ENCODE measurements at places on chromosomes 13 and 19. TPM values are rescaled to one million over a fixed set of nuclear protein-coding genes. Genes with fewer than 3 reads are reported as not detected.

DNA sequence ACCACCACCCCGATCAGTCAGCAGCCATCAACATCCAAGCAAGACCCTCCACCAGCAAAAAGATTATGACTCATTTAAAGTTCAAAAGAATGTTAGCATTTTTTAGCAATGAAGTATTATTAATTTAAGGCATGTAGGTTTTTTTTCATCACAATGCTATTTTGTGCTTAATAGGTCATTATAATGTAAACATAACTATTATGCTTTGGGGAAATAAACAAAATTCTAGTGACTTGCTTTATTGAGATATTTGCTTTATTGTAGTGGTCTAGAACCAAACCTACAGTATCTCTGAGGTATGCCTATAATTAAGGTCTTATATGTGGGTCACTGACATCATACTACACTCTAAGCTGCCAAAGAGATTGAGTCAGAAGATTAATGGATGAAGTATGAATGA, 20.0 kb downstream of the KLF12 start:
- DNase-seq, result no peak
- no peak overlapping the region for H3K27ac ChIP-seq
- H3K36me3 ChIP-seq, result no peaks in the 10 kb centered on the region
- H3K4me1 ChIP-seq, result no peaks in the 10 kb centered on the region
- H3K27me3 ChIP-seq, result no peaks in the 10 kb centered on the region
- H3K4me3 ChIP-seq, result no peak overlapping the region

DNA sequence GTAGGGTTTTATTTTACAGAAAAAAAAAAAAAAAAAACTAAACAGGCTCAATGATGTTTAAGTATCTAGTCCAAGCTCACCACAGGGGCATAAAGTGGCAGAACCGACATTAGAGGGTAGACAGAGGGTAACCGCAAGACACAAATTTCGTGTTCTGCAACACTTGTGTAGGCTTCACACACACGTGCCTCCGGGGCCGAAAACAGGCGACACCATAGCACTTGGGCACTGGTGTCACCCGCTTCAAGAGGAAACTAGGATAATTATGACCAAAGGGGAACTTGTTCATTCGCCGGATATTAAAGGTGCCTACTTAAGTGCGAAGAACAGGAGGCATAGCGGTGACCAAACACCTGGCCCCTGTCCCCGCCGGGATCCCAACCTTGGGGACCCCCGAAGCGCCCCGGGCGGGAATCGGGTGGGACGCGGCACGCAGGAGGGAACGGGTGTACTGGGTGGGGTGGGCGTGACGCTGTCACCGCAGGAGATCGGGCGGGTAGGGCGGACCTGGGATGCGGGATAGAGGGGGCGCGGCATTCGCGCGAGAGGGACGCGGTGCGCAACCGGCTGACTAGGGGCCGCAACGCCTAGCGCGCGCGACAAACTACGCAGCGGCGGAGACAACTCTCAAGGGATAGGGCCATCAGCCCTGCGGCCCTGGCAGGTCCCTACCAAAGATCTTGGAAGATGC, 558 bp downstream of the MZT1 start:
- DNase-seq, result no peak
- no peaks in the 10 kb centered on the region for H3K36me3 ChIP-seq

GRCh38 chr13:49444524-49445395, 686 bp downstream of the SETDB2 start:
- DNase-seq, result no peak
- peak overlapping the region; percentile 84 for H3K4me3 ChIP-seq
- peak overlapping the region; percentile 98 for H3K27ac ChIP-seq

GRCh38 chr19:39403331-39404312, 3.0 kb upstream of the ZFP36 start:
- peak overlapping the region; percentile 80 for H3K4me3 ChIP-seq
- peaks cover 6% of the 10 kb centered on the region for H3K36me3 ChIP-seq
- peak overlapping the region; percentile 100 for H3K27ac ChIP-seq
- H3K4me1 ChIP-seq, result peaks cover 13% of the 10 kb centered on the region

DNA sequence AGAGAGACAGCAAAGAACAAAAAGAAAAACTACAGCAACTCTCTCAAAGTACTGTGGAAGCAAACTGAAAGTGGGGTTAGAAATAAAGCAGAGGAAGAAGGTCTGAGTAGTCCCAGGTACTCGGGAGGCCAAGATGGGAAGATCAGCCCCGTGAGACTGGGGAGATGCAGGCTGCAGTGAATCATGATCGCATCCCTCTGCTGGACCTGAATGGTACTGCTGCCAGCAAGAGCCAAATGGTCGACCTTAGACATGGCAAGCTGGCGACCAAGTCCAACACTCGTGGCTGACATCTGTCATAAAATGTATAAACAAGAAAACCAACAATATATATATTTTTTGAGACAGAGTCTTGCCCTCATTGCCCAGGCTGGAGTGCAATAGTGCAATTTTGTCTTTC, 33.7 kb upstream of the ZNF724 start:
- H3K27ac ChIP-seq, result no peak overlapping the region
- no peaks in the 10 kb centered on the region for H3K36me3 ChIP-seq
- no peaks in the 10 kb centered on the region for H3K4me1 ChIP-seq
- DNase-seq, result peak; percentile 61
- no peak overlapping the region for H3K4me3 ChIP-seq
- H3K27me3 ChIP-seq, result no peaks in the 10 kb centered on the region

DNA sequence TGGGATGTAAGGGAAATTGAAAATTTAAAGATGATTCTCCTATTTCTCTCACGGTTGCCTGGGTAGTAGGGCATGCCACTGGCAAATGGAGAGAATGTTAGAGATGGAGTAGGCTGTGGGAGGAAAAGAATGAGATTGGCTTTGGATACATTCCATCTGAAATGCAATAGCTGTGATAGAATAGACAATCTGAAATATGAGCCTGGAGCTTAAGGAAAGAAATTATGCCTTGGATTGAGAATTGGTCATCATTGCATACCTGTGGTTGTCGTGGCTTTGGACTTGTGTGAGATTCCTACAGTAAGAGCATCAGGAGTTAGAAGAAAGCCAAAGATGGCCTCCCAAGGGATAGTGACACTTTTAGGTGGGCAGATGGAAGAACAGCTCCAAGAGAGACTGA, 305.1 kb upstream of the SLC10A2 start:
- H3K36me3 ChIP-seq, result no peaks in the 10 kb centered on the region
- DNase-seq, result no peak
- no peaks in the 10 kb centered on the region for H3K4me1 ChIP-seq
- H3K27ac ChIP-seq, result no peak overlapping the region

DNA sequence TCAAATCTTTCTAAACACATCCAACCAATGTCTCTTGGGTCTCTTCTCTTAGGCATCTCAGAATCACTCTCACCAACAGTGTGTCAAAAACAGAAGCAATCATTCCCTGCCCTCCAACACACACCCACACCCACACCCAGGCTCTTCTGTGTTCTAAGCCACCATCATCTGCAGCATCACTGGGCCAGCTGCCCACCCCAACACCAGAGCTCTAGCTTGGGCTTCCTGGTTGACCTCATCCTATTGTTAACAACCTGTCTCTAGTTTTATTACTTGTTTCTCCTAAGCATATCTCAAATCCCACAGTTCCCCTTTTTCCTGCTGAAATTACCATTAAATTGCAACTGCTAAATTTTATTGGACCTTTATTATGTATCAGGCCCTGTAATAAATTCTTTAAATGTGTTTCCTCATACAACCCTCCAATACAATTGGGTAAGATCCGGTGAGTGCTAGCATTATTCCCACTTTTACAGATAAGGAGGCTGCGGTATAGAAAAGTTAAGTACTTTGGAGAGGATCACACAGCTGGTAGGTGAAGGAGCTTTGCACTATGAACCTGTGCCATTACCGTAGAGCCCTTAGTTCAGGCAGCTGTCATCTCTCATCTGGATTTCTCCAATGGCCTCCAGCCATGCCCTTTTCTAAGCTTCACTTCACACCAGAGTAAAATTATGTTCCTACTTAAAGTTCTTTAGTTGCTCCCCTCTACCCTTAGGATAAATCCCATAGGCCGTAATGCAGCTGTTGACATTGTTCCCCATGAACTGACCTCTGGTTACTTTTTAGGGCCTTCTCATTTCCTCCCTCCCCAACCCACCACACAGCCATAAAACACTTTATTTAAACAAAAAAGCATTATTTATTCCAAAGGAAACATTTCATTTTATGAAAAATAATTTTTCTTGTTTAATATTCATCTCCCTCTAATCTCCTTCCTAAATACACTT, 227.7 kb downstream of the B3GLCT start:
- no peak overlapping the region for H3K4me3 ChIP-seq
- H3K4me1 ChIP-seq, result no peaks in the 10 kb centered on the region
- DNase-seq, result no peak
- H3K27ac ChIP-seq, result no peak overlapping the region
- no peaks in the 10 kb centered on the region for H3K27me3 ChIP-seq
- H3K36me3 ChIP-seq, result no peaks in the 10 kb centered on the region

DNA sequence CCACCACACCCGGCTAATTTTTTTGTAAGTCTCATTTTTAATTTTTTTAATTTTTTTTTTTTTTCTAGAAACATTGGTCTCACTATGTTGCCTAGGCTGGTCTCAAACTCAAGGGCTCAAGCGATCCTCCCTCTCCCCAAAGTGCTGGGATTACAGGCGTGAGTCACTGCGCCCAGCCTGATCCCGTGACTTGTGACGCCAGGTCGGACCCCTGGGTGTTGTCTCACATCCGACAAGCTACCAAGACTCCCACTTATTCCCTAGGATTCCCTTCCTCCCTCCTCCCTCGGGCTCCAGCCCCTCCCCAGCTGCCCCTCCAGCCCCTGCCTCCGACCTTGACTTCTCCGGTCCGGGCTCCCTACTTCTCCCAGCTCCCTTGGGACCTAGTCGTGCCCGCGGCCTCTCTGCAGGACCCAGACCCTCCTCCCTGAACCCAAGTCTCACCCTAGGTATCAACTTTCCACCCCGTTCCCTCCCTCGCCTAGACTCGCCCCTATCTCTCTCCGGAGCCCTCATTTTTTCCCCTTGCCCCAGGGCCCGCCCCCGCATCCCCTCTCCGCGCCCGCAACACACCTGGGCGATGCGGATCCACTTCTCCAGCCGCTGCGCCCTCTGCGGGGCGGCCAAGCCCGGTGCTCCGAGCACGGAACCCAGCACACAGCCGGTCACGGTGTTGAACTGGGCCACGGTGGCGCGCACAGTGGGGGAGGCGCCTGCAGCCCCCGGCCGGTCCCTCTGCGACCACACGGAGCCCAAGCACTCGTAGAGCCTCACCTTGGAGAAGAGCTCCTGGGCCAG, 13.1 kb downstream of the RGL3 start:
- no peak overlapping the region for H3K4me3 ChIP-seq
- no peak for DNase-seq
- H3K27ac ChIP-seq, result no peak overlapping the region
- no peaks in the 10 kb centered on the region for H3K4me1 ChIP-seq

- no peak overlapping the region for H3K27ac ChIP-seq
- H3K4me1 ChIP-seq, result no peaks in the 10 kb centered on the region
- H3K4me3 ChIP-seq, result no peak overlapping the region
- H3K27me3 ChIP-seq, result no peaks in the 10 kb centered on the region
These were observed 1466.8 kb upstream of the PRR20A start for GRCh38 chr13:55673910-55674309.

DNA sequence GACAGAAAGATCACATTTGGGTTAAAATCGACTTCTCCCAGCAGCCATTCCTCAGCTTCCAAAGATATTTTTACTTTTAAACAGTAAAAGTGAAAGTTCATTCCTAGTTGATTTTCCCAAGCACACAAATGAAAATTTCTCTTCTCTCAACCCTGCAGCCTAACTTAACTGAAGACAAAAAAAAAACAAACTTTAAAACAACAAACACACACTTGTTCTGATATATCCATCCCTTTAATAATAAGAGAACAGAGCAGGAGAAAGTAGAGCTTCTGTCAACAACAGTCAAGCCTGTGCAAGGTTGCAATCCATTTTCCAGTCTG, 72.9 kb downstream of the STK24 start:
- H3K36me3 ChIP-seq, result no peaks in the 10 kb centered on the region
- no peak overlapping the region for H3K4me3 ChIP-seq
- H3K27ac ChIP-seq, result peak overlapping the region; percentile 27
- no peak for DNase-seq
- H3K27me3 ChIP-seq, result no peaks in the 10 kb centered on the region

DNA sequence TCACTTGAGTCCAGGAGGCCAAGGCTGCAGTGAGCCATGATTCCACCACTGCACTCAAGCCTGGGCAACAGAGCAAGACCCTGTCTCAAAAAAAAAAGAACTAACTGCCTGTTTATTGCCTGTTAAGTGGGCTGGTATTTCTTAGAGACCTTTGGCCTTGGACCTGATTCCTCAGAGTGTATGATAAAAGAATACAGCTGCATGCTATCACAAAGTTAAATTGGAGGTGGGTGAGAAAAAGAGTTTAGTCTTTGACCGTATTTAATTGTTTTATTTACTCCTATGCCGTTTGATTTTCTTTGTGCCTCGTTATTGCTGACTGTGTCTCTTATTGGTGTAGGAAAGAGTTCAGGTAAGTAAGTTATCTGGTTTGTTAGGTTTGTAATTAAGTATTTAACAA, 25.3 kb upstream of the DPY19L3 start:
- no peak for DNase-seq
- H3K27ac ChIP-seq, result no peak overlapping the region
- peaks cover 5% of the 10 kb centered on the region for H3K36me3 ChIP-seq
- H3K4me3 ChIP-seq, result no peak overlapping the region
- no peaks in the 10 kb centered on the region for H3K4me1 ChIP-seq
- H3K27me3 ChIP-seq, result no peaks in the 10 kb centered on the region

DNA sequence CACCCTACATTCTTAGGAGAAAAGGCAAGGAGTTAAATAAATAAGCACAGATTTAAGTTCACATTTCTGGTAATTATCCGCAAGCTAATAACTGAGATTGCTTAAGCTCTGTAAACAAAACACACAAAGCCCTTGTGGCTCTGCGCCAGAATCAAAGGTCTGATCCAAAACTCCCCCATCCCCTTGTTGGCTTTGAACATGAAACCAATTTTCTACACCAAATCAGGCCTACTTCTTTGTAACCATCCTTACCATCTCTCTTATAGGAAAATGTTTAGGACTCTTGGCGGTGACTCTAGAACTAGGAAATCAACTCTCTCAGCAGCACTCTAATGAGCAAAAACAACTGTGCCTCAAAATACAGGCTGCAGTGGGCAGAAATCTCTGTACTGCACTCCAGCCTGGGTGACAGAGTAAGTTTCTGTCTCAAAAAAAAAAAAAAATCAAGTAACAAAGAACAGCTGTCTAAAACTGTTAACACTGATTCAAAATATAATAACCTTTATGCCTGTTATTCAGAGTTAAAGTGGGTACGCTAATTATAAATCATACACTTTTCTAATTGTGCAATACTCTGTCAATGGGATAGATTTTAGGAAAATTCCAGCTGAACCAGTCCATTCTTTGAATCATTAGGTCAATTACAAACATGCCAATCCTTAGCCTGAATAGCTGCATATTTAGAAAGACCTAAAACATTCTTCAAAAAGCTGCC, 25.8 kb downstream of the ABCC4 start:
- H3K27ac ChIP-seq, result no peak overlapping the region
- H3K4me1 ChIP-seq, result no peaks in the 10 kb centered on the region
- H3K4me3 ChIP-seq, result no peak overlapping the region

- peak overlapping the region; percentile 84 for H3K4me3 ChIP-seq
- no peaks in the 10 kb centered on the region for H3K27me3 ChIP-seq
These were observed 406 bp upstream of the DNMT1 start for GRCh38 chr19:10195199-10195519.

The TSHZ3 gene
- 3.7 TPM for total RNA-seq

The RASIP1 gene
- total RNA-seq, result 28.2 TPM

The CYSLTR2 gene
- total RNA-seq, result 0.32 TPM

The TINCR gene
- 11.7 TPM for total RNA-seq

Measured in breast epithelium (tissue), 4 donors.